ENCODE measurements at places on chromosomes 7 and 10. TPM values are rescaled to one million over a fixed set of nuclear protein-coding genes. Genes with fewer than 3 reads are reported as not detected.

Gene CHAT
- not detected for total RNA-seq

Gene CHST3
- total RNA-seq: 27.0 TPM

Gene KCNIP2
- 1.9 TPM for total RNA-seq

Gene PLAC9
- 0.50 TPM for total RNA-seq

Gene SCART1
- total RNA-seq: 1.3 TPM

Gene SPDYE6
- not detected for total RNA-seq

Gene ITGB8
- total RNA-seq: 221 TPM

Gene PSD
- total RNA-seq: 0.50 TPM

Data from mammary epithelial cell (primary cell).